Adrenal gland (tissue), 19 donors: ENCODE measurements at places on chromosomes 16 and 17.
A peak's percentile ranks its signal among the peaks of the same experiment; 100 is the strongest.

- no peak for DNase-seq
These were observed 18.2 kb downstream of the ASPSCR1 start for GRCh38 chr17:81995463-81996231.

DNA sequence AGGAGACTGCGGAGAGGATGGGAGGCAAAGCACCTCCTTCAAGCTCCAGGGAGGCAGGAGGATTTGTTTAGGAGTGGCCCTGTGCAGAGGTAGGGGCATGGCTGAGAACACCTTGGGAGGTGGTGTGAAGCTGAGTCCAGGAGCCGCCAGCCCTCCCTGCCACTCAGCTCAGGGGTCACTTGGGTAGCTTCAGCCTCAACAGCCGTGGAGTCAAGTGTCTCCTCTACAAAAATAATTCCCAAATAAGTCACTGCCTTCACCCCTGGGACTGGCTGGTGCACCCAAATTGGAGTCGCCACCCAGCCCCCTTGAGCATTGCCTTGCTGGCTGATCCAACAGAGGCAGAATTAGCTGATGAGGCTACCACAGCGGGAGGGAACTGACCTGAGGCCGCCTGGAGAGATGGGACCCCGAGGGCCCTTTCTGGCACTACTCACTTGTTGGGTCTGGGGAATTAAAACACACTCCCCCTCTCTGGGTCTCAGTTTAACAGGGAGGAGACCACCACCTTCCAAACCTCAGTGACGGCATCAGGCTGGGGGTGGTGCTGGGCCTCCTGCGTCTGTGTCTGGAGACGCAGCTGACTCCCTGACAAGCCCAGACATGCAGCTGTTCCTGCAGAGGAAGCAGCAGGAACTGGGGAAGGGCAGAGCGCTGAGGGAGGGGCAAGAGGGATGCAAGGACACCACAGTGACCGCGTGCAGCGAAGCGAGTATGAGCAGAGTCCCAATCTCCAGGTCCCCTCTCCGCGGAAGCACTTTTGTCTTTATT, 87.9 kb upstream of the TOB1 start:
- peak; percentile 85 for DNase-seq

- DNase-seq: peak; percentile 95
These were observed 4.7 kb downstream of the SLC47A1 start for GRCh38 chr17:19538095-19539039.

- no peak for DNase-seq
These were observed 4.0 kb downstream of the WBP2 start for GRCh38 chr17:75850928-75851692.

DNA sequence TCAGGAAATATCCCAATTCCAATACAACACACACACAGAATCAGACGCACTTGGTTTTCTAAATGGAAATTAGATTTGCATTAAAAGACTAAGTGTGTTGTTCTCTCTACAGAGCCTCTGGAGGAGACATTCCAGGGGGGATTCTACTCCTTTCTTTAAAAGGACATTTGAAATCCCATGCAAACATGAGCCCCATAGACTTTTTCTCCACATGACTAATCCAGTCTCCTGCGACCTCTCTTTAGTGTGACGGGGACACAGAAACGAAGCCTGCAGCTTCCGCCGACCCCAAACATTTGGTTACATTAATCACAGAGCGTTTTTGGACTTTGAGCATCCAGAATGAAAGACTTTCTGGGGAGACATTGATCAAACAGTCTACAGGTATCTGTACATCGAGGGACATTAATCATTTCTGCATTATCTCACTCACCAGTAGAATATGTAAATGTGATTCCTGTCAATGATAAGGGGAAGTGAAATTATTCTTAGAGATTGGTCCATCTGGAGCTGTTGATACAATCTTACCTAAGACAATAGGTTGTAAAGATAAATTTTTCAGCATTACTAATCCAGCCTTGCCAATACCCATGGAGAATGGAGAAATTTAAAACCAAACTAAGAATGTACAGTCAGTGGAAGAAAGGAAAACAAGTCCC, 103.4 kb upstream of the IRX3 start:
- DNase-seq: no peak

DNA sequence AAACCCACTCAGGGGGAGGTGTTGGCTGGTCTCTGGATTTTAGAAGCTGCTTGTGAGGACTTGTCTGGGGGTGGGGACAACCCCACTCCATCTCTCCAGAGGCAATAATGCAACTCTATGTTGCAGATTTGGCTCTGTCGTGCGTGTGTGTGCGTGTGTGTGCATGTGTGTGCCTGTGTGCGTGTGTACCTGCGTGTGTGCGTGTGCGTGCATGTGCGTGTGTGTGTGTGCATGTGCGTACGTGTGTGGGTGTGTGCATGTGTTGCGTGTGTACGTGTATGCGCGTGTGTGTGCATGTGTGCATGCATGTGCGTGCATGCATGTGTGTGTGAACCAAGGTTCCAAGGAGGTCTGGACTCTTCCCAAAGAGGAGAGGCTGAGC, 120.4 kb upstream of the LHX1 start:
- no peak for DNase-seq

DNA sequence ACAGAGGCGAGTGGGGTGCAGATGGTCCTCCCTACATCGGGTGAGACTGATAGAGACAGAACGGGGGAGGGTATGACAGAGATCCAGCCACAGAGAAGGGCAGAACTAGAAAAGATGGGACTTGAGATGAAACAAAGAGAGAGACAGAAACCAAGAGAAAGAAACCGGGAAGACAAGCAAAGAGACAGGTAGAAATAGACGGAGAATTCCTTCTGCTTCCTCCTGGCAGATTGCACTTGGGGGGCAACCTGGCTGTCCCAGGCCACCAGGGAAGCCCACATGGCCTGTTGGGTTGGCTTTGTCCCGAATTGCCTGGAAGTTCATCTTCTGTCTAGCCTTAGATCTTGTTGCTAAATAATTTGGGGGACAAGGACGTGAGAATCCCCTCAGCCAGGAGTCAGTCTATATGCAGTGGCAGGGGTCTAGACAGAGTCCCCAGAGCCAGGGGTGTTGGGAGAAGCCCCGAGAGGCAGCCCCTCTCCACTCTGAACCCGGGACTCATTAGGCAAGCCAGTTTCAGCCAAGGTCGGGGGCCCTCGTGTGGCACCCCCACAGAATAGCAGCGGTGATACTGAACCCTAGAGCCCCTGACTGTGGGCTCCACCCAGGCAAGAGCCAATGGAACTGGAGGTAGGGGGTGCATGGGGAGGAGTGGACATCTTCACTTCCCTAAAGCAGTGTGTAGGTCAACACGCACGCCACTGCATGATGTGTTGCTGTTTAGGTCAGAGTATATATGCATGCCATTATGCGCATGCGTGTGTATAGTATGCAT, 627 bp upstream of the TSPOAP1 start:
- no peak for DNase-seq

DNA sequence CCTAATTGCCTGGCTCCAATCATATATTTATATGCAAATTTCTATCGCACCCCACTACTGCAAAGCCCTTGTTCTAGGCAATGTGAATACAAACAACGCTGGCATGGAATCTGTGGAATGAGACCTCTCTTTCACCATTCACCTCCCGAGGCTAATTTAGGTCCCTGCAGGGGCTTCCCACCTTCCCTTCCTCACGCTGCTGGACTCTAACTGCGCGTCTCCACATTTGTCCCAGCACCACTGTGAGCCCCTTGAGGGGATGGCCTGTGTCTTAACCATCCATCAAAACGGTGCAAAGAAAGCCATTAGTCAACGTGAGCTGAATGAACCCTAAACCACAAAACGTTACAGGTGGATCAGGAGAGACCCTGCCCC, 1.6 kb downstream of the TMEM114 start:
- no peak for DNase-seq

DNA sequence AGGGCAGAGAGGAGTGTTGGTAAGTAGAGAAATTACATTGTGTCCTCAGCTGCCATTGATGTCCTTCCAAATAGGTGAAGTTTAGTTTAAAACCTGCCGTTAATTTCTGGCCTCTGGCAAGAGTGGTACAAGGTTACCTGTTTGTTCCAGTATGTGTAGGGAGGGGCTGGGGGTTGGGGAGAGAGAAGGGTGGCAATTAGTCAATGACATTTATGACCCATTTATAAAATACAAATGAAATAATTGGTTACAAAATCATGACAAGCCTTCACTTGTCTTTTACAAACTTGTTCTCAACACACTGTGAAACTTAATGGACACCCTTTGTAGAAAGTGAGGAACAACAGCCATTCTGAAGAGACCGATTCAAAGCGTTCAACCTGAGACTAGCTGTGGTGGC, 281.0 kb downstream of the FTO start:
- DNase-seq: no peak

GRCh38 chr16:69365901-69366300, 14.3 kb upstream of the TMED6 start:
- DNase-seq: no peak

GRCh38 chr16:23523876-23524385, 13.6 kb upstream of the GGA2 start:
- DNase-seq: no peak

DNA sequence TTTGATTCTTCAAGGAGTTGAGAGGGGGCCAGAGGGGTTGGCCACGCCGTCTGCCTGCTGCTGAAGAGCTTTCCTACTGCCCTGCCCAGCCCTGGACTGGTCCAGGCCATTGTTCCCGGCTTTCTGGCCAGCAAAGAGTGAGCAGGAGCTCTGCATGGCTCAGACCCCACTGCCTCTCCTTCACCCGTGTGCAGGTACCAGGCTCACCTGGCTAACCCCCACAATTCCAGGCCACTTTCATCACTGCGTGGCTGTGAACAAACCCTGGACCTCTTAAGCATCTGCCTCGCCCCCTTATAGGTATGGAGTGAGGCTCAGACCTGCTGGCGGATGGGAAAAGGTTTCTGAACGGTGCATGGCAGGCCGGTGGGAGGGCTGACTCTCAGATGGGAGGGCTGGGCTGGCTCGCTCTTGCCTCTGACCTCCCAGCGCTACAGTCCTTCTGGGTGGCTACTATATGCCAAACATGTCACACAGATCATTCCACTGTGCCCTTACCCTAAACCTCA, 8.9 kb downstream of the ZNF319 start:
- no peak for DNase-seq

DNA sequence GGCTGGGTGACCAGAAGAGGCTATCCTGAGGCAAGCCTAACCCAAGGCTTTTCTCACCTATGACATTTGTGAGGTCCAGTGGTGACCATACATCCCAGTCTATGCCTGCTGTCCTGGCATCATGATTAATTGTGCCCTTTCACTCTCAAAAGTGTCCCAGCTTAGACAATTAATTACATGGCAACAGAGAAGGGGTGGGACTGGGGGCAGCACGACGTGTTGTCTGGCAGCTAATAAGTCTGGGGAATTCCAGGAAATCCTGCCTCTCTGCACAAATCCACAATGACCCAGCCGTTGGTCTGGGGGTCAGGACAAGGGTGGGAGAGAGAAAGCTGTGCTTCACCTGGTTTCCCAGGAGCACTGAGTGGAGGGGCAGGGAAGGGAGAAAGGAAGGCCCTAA, 14.0 kb upstream of the MTMR4 start:
- DNase-seq: no peak

- no peak for DNase-seq
These were observed 110.9 kb downstream of the XYLT1 start for GRCh38 chr16:17359788-17360390.

GRCh38 chr16:57178793-57179212, 7.0 kb downstream of the PSME3IP1 start:
- DNase-seq: no peak

GRCh38 chr17:73188011-73188410, 4.8 kb upstream of the COG1 start:
- DNase-seq: no peak

- no peak for DNase-seq
These were observed 49.1 kb downstream of the ZNF778 start for GRCh38 chr16:89266521-89267134.

DNA sequence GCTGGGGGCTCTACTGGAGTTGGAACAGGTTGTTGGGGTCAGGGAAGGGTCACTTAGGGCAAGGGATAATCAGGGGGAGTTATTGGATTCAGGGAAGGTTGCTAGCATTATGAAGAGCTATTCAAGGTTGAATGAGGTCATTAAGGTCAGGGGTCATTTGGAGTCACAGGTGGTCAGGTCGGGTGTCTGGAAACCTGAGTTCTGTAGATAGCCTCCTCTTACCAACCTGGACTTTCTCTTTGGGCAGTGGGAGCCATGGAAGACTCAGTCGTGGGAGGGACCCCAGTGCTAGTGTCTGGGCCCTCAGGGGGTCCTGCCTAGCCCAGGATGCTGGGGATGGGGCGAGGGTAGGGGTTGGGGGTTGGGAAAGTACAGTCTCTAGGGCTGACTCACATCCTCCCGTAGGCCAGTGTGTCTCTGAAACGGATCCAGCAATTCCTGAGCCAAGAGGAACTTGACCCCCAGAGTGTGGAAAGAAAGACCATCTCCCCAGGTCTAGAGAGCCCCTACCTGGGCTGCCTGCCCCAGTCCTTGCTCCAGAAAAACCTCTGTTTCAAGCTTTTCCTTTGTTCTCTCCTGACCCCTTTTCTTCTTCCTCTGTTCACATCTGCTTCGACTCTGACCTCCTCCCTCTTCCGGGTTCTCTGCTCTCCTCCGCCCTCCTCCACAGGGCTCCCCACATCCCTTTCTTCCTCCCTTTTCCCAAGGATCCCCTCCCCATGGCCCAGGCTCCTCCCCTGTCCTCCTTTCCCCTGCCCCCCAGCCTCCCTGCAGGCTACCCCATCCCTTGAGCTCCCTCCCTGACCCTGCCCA, 33.5 kb downstream of the ABCC3 start:
- no peak for DNase-seq

- no peak for DNase-seq
These were observed 14.5 kb downstream of the CASKIN1 start for GRCh38 chr16:2181952-2182351.

DNA sequence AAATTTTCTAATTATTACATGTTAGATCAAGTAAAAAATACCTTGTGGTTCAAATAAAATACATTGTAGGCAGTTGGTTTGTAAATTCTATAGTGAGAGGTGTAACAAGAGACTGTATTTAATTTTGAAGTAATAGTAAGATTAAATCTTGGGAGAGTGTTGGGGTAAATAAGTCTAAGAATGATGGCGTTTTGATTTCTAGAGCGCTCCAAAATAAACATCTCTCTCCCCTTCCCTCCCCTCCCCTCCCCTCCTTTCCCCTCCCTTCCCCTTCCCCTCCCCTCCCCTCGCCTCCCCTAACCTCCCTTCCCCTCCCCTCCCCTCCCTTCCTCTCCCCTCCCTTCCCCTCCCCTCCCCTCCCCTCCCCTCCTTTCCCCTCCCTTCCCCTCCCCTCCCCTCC, 200.6 kb upstream of the EEF2KMT start:
- DNase-seq: no peak

- no peak for DNase-seq
These were observed 1.3 kb downstream of the ERBB2 start for GRCh38 chr17:39701012-39701783.
